ENCODE measurements at places on chromosomes 5 and 9. TPM values are rescaled to one million over a fixed set of nuclear protein-coding genes. Genes with fewer than 3 reads are reported as not detected.

Gene SLC25A48
- total RNA-seq: not detected

Gene MYORG
- total RNA-seq: 7.4 TPM

Gene SH2D3C
- 70.7 TPM for total RNA-seq

Gene REXO4
- 21.1 TPM for total RNA-seq

Gene BAG1
- 67.6 TPM for total RNA-seq

Gene LHX3
- total RNA-seq: not detected

Gene CYLC2
- not detected for total RNA-seq

Gene BTNL9
- not detected for total RNA-seq

Gene HAND1
- total RNA-seq: not detected

Gene ARL14EPL
- total RNA-seq: 0.07 TPM

Gene OBP2B
- not detected for total RNA-seq

Gene CERT1
- total RNA-seq: 11.0 TPM

Gene PCA3
- 0.13 TPM for total RNA-seq

Gene BTNL8
- not detected for total RNA-seq

Gene KIAA1191
- total RNA-seq: 96.7 TPM

Gene KCNIP1
- total RNA-seq: 0.20 TPM

Gene PSD2
- total RNA-seq: not detected

Gene PKD2L2
- not detected for total RNA-seq

Gene DOCK2
- 1.1 TPM for total RNA-seq

Gene PCDHA10
- total RNA-seq: 0.13 TPM

Gene SAPCD2
- 28.1 TPM for total RNA-seq

Gene BTNL3
- not detected for total RNA-seq

Gene CCDC69
- total RNA-seq: 18.7 TPM

Gene C8G
- total RNA-seq: 0.84 TPM

Gene PCAT7
- not detected for total RNA-seq

Gene TAF11L13
- not detected for total RNA-seq

Gene SLIT3
- total RNA-seq: under 0.01 TPM

Gene DMGDH
- total RNA-seq: 0.15 TPM

Gene GBGT1
- total RNA-seq: 6.0 TPM

Gene PPP3R2
- total RNA-seq: not detected

Gene PCDHB15
- 0.15 TPM for total RNA-seq

Gene C9orf50
- 0.47 TPM for total RNA-seq
